Dermis blood vessel endothelial cell (primary cell): ENCODE measurements at places on chromosomes 16 and 17. TPM values are rescaled to one million over a fixed set of nuclear protein-coding genes. Genes with fewer than 3 reads are reported as not detected.

DNA sequence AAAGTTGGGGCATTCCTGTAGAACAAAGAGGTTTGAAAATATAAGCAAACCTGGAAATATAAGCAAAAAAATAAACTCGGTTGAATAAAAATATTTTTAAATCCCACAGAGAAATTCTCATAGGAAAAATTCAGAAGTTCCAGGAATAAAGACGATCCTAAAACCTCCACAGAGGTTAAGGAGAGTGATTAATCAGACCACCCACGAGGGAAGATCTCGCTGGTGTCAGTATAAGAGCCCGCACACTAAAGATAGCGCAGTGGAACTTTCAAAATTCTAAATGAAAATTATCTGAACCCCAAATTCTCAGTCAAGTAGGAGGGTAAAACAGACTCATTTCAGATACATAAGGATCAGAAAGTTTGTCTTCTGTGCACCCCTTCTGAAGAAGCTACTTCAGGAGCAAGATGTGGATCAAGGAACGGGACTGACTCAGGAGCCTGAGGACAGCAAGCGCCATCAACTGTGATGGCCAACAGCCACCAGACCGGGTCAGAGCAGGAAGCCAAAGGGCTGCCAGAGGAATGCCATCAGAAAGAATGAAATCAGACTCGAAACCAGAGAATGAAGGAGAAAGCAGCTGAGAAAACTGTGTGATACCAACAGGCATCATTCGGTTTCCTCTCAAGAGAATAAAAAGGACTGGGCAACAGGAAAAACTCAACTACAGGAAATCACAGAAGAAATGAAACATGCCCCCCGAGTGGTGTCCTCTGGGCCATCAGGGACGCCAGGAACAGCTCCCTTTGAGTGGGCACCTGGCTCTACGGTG, 66.9 kb downstream of the CYTH1 start:
- DNase-seq, result peak; percentile 59

- DNase-seq, result no peak
These were observed 13.0 kb upstream of the LYRM9 start for GRCh38 chr17:27906226-27906580.

DNA sequence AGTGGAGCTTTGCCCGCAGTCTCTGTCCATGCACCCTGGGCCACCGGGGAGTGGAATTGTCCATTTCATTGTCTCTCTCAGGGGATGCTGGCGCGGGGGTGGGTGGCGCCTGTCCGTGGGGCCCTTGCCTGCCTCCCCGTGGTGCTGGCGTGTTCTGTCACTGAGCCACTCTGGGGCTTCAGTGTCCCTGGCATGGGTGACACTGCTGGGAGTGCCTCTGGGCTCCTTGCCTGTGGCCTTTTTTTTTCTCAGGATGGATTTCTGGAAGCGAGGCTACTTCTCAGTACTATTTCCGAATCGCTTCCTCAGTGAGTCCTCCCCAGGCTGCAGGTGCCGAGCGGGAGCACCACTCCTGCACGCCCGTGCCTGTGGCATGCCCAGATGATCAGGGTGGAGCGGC, 55.0 kb downstream of the PDPK1 start:
- no peak for DNase-seq

Gene TNK1
- 2.2 and 3.6 TPM in 2 replicates for total RNA-seq

- DNase-seq, result peak; percentile 61
These were observed 1.7 kb downstream of the ARHGDIA start for GRCh38 chr17:81869221-81870130.

- DNase-seq, result peak; percentile 43
These were observed 22.5 kb downstream of the DNAI2 start for GRCh38 chr17:74296548-74296936.

GRCh38 chr16:73845238-73846006, 451.2 kb upstream of the PSMD7 start:
- DNase-seq, result no peak

DNA sequence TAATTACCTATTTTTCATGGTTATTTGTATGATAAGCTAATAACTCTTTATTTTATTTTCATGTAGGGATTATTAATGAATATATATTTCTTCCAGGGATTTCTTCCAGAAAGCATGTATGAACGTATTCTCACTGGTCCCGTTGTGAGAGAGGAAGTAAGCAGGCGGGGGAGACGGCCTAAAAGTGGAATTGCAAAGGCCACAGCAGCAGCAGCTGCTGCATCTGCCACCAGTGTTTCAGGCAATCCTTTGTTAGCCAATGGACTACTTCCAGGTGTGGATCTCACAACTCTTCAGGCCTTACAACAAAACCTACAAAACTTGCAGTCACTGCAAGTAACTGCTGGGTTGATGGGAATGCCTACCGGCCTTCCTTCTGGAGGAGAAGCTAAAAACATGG, 110.3 kb upstream of the RBL2 start:
- no peak for DNase-seq

DNA sequence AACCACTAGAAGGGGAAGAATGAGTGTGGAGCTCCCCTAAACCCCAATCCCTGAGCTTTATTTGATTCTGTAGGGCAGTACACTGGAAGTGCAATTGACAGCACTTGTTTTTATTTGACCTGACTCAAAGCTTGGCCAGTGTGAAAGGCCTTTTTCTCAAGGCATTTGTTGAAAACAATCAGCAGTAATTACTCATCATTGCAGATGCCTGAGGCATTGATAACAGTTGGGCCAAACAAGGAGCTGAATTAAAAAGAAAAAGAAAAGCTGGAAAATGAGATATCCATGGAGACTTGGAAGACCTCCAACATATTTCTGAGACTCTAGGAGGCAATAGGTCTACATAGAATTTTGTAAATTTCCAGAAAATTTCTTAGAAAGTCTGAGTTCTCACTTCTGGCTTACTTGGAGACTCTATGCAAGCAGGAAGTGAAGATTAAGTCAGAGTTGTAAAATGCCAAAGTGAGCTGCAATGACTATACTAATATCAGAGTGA, 200.8 kb upstream of the KCNJ16 start:
- DNase-seq, result peak; percentile 91

Gene CUEDC1
- 6.5 and 6.8 TPM in 2 replicates for total RNA-seq

DNA sequence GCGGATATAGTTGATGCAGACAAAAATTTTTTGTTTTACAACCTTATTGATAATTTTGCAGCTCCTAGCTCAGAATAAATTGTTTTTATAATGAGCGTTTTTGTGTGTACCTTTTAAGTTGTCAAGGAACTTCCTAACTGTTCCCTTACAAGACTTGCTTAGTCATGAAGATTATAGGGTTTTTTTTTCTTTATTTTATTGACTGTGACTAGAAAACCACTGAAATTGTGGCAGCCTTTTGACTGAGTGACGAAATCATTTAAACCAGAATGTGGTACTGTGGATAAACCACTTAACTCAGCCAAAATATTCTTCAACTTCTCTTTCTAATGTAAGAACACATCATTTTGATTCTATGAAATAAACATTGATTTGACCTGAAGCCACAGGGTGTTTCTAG, 40.8 kb upstream of the VPS4A start:
- DNase-seq, result no peak

DNA sequence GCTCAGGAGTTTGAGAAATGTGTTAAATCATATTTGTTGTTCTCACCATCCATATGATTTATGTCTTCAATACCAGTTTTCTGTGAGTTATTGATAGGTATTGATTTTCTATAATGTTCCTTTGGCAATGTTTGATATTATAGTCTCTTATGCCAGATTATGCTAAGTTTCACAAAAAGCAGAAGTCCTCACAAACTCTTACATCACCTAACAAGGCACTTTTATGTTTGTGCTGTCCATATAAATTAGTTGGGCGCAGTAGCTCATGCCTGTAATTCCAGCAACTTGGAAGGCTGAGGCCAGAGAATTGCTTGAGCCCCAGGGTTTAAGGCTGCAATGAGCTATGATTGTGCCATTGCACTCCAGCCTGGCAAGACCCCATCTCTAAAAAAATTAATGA, 12.6 kb upstream of the UQCRC2 start:
- DNase-seq, result no peak

DNA sequence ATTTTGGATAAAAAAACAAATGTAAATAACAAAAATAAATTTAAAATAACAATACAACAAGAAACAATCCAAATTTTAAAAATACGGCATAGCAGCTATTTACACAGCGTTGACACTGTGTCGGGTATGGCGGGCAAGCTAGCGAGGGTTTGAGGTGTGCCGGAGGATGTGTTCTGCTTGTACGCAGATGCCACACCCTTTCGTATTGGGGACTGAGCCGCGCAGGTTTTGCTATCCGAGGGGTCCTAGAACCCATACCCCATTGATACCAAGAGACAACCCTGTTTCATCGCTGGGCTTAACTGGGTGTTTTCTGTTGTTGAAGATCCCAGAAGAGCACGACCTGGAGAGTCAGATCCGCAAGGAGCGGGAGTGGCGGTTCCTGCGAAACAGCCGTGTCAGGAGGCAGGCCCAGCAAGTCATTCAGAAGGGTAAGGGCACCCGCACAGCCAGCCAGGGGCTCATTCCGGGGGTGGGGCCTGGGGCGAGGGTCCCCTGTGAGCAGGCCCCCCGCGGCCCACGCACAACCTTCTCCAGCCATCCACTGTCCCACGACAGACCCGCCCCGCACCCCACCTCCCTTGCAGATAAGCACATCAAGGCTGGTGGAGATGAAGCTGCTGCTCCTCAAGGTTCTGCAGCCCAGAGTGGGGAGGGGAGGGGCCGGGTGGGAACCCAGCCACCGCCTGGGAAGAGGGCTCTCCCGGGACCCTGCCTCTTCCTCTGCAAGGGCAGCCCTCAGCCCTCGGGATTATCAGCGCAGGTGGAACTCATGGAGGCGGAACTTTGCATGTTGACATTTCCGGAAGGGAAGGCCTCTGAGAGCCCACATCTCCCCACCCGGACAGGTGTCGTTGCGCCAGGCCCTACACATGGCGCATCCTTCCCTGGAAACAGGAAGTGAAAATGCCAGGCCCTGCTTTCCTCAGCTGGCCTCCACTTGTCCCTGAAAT, 51.2 kb upstream of the CHMP6 start:
- no peak for DNase-seq

Gene HOXB3
- 9.5 and 11.9 TPM in 2 replicates for total RNA-seq

GRCh38 chr17:2704031-2704889, 7.3 kb downstream of the CLUH start:
- DNase-seq, result no peak

DNA sequence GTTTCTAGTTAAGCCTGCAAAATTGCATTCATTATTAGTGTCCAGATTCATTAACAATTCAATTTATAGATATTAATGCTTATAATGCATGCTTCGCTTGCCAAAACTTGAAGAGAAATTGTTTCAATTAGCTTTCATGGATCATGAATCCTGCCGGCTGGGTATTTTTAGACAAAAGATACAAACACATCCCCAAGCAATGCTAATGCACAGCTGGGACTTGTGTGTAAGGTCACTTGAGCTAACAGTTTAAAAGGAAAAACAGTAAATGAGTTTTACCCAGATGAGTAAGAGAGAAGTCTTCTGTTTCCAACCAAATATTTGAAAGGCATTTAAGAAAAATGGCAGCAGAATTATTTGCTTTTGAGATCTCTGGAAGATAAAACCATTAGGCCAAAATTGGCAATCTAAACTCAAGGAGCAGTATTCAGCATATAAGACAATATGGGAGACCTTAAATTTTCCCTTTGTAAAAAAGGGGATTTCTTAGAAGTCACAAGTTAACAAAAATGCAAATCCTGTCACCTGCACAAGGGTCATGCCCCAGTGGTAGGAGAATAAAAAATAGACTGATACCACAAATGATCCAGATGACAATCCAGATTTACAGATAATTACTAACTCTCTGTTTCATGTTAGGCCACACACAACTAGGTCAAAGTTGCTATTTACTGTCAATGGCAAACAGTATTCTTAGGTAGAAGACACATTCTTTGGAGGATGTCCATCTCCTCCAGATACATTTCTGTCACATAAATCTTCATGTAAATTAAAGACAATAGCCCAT, 418.4 kb upstream of the PMFBP1 start:
- no peak for DNase-seq

Gene FAM20A
- not detected in 2 replicates for total RNA-seq

GRCh38 chr16:12819126-12820117, 15.7 kb upstream of the CPPED1 start:
- peak; percentile 80 for DNase-seq

- DNase-seq, result no peak
These were observed 206.2 kb upstream of the IRX5 start for GRCh38 chr16:54724346-54724925.

DNA sequence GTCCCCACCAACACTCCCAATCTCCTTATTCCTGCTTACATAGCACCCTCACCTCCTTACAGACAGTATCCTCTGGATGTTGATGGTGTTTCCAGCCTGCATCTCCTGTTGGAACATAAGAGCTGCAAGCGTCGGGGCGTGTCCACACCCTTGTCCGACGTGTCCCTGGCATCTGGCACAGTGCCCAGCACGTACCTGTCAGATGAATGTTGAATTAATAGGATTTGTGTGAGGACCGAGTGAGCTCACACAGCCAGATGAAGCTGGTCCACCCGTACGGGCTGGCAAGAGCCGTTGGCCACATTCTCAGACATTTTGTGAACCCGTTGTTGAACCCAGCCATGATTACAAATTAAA, 12.2 kb upstream of the CBX4 start:
- no peak for DNase-seq

DNA sequence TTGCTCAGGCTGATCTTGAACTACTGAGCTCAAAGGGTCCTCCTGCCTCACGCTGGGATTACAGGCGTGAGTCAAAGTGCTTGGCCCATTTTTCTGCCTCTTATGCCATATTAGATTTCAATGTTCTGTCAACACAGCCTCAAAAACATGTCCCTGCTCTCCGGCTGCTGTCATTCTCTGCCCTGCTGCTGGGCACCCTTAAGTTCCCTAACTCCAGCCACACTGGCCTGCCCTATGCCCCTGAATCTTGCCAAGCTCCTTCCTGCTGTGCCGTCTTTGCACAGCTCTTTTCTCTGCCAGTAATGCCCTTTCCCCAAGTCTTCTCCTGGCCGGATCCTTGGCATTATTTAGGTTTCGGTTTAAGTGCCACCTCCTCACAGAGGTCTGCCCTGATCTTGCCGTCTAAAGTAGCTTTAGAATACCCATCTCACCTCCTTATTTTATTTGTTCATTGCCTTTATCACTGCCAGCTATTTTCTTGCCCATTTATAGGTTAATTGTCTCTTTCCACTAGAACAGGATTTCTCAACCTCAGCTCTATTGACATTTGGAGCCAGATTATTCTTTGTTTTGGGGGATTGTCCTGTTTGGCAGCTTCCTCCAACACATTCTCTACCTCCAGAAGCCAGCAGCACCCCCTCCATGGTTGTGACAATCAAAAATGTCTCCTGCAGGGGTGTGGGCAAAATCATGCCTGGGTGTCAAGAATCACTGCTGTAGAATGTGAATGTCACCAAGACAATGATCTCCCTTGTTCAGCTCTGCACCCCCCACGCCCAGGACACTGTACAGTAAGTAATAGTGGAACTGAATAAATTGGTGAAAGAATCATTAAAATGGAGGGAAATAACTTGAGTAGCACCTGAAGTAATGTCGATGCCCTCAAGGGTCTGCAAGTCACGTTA, 168.2 kb downstream of the CYLD start:
- no peak for DNase-seq

- no peak for DNase-seq
These were observed 306.2 kb downstream of the CEP112 start for GRCh38 chr17:65885541-65886312.

- DNase-seq, result no peak
These were observed at the start of gene ALOX15B for GRCh38 chr17:8038954-8039610. Gene ALOX15B (plus strand): TSS chr17:8039059. CDS start chr17:8039156, 97 bp downstream.

- DNase-seq, result peak; percentile 13
These were observed 55.6 kb upstream of the MAP3K14 start for GRCh38 chr17:45372325-45372869.

- DNase-seq, result no peak
These were observed 265.2 kb upstream of the TNRC6C start for GRCh38 chr17:77693301-77693700.
